ENCODE measurements at places on chromosomes 12 and 14.

DNA sequence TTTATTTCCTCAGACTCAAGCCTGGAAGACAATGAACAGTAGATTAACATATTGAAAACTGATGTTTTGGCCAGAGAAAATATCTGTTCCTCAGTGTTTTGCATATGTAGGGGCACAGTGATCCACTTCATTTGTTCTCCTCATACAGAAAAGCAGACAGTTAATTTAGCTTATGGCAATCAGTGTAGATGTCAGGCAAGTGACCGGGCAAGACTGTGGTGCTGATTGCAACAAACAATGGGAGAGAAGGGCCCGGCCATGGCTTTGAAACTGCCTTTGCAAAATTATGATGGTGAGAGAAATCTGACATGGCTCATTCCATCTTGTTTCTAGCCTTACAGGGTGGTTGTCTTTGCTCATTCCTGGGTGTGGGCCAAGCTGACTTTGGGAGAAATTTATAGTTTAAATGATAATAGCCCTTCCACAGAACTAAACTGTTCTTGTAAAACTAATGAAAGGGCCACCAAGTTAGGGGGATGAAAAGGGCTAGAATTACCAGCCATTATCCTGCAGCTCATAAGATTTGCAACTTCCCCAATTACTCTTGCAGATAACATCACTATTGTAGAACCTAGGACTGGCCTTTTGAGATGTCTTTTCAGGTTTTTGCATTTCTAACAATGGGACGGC, 220.3 kb downstream of the KTN1 start:
- DNase-seq = no peak

- DNase-seq = no peak
Observed at GRCh38 chr14:57161583-57162234, 107.0 kb downstream of the EXOC5 start.

- no peak for DNase-seq
Observed at GRCh38 chr12:90970911-90971310, 15.9 kb upstream of the CCER1 start.

GRCh38 chr12:132579744-132580143, 30.6 kb downstream of the LRCOL1 start:
- no peak for DNase-seq

- no peak for DNase-seq
Observed at GRCh38 chr12:132106921-132107320, 37.2 kb downstream of the DDX51 start.

DNA sequence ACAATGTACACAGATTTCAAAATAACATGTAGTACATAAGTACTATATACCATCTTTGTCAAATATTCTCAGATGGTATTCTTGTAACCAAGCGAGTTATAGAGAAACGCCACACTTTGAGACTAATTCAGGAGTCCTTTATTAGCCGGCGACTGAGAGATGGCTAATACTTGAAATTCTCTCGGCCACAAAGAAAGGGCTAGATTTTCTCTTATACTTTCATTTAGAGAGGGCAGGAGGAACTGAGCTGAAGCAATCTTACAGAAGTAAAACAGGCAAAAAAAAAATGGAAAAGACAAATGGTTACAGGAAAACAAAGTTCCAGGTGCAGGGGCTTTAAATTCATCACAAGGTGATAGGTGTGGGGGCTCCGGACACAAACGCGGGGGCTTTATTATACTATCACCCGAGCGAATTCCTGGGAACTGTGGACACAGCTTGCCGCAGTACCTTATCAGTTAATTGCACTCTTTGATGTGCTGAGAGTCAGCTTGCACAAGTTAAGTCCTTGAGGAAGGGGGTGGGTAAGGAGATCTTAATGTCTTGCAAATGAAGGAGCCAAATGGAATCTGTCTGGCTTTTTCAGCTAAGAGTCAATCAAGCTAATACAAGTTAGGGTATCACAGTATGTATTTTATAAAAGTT, 382.3 kb downstream of the KCNH5 start:
- DNase-seq = no peak

- no peak for DNase-seq
Observed at GRCh38 chr12:95967301-95967700, 24.2 kb downstream of the AMDHD1 start.

GRCh38 chr12:100356644-100357223, at the start of gene SLC17A8:
TSS of gene SLC17A8 (plus strand) at chr12:100357074. CDS start at chr12:100357392, 318 bp downstream.
- DNase-seq = no peak

DNA sequence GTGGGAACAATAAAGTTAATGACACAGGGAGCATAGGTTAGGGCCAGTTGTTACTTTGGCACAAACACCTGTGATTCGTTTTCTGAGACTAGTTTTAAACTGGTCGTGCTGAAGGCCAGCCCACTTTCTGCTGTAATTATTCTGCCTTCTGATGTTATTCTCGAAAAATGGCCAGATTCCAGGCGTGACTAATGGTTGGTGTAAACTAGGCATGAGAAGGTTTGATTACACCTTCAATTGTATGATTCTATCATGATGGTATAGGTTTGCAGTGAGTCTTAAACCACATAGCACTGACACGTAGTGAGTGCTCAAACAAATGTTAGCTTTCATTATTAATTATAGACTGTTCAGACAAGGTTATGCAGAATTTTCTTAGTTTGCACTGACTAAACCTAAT, 39.0 kb downstream of the CKB start:
- no peak for DNase-seq

Measured in stimulated activated CD8-positive, alpha-beta memory T cell treated with anti-CD3 and anti-CD28 coated beads, Interleukin-4, amount 100 ng/mL, for 1 hour (primary cell).